K562 (cell line): ENCODE measurements at places on chromosomes 5 and 9.

GRCh38 chr5:32013658-32014057 lies 160.5 kb downstream of the GOLPH3 start:
- DNase-seq, result no peak

DNA sequence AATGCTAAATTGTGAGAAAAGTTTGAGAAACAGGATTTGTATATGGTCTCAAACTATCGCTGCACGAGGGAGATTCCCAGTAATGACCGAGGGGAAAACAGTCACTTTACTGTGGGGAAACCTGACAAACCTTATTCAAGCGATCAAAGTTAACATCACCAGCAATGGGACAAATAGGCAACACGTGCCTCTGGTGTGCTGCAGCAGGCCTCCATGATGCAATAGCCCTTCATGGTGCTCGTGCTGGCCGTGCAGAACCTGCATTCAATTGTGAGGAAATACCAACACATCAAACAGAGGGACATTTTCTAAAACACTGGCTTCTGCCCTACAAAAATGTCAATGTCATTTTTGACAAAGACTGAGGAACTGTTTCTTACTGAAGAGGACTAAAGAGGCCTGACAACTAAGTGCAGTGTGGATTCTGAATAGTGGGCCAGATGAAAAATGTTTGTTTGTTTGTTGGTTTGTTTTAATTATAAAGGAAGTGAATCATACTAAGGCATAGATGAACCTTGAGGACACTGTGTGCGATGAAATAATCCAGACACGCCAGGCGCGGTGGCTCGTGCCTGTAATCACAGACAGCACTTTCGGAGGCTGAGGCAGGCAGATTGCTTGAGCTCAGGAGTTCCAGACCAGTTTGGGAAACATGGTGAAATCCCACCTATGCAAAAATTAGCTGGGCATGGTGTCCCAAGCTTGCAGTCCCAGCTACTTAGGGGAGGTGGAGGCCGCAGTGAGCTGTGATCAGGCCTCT lies 17.6 kb upstream of the MARCHF6 start:
- no peak for DNase-seq

DNA sequence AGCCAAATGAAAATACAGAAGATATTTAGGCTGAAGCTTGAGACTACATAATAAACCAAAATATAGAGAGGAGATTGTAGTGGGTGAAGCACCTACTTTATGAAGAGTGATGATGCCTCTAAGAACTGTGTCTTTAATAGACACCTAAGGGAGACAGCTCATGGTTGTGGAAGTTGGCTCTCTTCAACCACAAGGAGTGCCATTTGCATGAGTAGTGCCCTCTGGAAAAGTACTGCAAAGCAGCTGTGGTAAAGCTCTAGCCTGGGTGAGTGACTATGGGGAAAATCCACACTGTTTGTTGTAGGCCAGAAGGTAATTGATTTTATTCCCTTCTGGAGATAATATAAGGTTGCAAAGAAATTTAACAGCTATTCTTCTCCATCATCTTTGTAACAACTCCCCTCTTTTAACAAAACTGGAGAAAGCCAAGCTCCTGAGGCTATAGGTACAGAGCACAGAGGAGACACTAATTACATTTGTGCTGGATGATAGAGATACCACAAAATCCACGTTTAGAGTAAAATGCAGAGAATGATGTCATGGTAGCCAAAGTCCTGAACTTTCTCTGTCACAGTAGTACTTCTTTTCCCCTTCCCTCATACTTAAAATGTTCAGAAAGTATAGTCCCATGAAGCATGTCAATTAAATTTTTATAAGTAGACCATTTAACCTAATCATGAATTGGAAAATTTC lies 122.8 kb downstream of the STARD4 start:
- DNase-seq, result no peak

- DNase-seq, result no peak
Measured at GRCh38 chr5:126909856-126910255, 120.5 kb downstream of the MARCHF3 start.

DNA sequence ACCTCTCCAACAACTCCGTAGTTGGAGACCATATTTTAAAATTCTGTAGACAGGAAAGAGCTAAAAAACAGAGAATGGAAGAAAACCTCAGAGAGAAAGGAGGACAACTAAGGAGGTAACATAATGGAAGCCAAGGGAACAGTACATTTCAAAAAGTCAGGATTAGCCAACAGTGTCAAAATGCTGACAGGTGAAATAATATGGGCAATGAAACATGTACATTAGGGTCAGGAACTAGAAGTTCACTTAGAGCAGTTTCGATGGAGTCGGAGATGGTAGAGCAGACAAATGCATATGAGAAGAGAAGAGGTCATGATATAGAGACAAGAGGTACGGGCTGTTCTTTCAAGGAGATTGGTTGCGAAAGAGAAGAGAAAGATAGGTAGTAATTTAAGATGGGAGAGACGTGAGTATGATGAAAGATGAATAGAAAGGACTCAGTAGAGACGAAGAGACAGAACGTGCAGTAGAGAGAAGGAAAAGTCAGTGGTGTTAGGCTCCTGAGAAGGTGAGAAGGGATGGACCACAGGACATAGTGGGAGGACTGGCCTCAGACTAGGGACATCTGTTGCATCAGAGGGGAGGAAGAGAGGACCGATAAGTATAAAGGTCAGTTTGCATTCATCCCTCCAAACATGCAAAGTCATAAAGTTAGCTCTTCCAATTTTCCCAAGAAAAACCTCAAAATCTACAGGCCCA lies 25.6 kb downstream of the NRG2 start:
- no peak for DNase-seq

DNA sequence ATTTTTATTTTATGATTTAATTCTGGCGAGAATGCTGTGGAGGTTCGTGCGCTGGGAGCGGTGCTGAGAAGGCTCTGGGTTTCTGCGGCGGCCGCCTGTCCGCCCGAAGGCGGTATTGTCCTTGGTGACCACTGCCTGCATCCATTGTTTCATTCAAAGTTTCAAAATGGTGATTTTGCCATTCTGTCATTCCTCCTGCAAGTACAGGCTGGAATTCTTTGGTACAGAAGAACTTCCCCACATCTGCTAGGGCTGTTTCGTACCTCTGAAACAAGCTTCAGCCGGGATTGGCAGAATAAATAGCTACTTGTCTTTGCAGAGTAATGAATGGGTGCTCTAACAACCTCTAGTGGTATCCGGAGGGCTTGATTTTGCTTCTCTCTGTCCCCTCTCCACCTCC lies 112.6 kb upstream of the CACNA1B start:
- no peak for DNase-seq

DNA sequence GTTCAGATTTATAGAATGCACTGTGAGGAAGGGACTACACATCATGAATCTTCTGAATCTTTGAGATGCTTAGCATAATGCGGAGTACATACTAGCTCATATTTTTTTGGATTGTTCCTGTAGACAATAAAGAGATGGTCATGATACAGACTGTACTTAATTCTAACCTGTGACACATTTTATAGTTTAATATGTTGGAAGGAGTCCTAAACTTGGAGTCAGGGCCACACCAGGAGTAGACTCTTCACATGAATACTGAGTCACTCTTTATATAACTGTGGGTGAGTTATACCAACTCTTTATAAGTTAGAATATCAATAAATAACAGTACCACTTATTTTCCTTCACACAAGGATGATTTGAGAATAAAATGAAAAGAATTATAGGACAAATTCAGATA lies 16.9 kb downstream of the C9orf85 start:
- no peak for DNase-seq

- DNase-seq, result peak; percentile 4
Measured at GRCh38 chr9:115117999-115118878, at the start of gene TNC. TSS of gene TNC (minus strand) at chr9:115118157. CDS start at chr9:115091018, 27,139 bp downstream.

- DNase-seq, result no peak
Measured at GRCh38 chr5:34803974-34804732, 34.8 kb upstream of the TTC23L start.

DNA sequence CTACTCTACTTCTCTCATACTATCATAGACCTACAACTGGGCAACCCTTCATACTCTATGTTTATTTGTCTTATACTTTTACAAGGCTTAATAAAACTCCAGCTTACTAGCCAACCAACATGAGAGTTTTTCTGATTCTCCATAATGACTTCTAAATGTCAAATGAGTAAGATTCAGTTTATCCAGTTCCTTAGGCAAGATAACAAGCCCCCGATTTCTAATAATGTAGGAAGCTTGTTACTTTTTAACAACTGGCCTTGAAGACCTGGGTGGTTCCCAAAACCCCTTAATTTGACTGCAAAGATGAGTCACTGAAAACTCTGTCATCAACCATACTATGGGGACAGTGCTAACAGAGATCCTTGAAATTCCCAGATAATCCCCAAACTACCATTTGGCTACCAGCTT lies 294.6 kb upstream of the ACTBL2 start:
- no peak for DNase-seq

DNA sequence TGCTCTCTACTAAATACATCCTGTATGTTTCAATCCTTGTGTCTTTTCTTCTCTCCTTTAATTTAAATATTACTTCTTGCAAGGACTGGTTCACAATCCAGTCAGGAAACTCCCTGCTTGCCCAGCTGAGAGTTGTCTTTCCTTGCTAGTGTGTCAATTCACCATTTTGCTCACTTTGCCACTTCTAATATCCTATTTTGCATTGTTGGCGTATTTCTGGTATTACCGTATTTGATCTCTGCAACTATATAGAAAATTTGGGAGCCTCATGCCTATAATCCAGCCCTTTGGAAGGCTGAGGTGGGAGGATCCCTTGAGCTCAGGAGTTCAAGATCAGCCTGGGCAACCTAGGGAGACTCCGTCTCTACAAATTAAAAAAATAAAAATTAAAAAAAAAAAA lies 90.5 kb upstream of the TTC23L start:
- DNase-seq, result no peak

GRCh38 chr9:86667307-86667706 lies 280.0 kb downstream of the GAS1 start:
- no peak for DNase-seq

GRCh38 chr9:20398536-20399338 lies 223.6 kb downstream of the MLLT3 start:
- no peak for DNase-seq
